Right hindlimb (tissue), 1 donor: ENCODE measurements at places on chromosomes 5 and 9.
A peak's percentile ranks its signal among the peaks of the same experiment; 100 is the strongest.

DNA sequence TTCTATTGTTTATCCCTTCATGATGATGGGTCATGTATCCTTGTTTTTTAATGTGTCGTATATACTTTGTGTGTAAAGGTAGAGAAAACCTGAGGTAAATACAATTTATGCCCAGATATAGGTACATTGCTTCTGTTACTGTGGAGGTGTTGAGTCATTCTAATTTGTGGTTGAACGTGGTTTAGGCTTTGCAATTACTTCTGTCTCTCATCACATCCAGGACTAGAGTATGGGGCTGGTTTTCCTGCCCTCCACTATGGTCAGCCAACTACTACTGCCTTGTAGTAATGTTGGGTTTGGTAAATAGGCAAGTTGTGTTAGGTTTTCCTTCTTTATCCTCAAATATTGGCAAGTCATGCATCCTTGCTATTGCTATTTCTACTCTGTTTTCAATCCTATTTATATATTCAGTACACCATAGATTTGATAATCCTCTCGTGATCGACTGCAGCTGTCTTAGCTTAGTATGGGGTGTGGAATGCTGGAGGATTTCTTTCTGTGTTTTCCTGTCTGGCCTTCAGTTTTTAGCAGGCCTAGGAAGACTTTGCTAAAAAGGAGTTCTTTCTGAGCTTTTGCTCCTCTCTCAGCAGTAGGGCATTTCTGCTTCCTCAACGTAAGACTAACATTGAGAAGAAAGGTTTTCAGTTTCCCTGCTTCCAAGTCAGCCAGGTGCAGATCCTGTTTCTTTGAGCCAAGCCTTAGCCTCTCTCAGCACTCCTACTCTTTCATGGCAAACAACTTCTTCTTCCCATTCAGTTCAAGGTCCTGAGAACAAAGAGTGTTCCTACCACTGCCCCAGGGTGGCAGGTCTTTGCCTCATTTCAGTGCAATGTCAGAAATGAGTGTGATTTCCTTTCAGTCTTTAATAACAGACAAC, 844.4 kb upstream of the CDH18 start:
- DNase-seq, result no peak

- peak; percentile 2 for DNase-seq
Observed at GRCh38 chr5:175680463-175680862, 22.6 kb downstream of the HRH2 start.

- no peak for DNase-seq
Observed at GRCh38 chr9:108436448-108436847, 419.3 kb downstream of the ACTL7B start.

DNA sequence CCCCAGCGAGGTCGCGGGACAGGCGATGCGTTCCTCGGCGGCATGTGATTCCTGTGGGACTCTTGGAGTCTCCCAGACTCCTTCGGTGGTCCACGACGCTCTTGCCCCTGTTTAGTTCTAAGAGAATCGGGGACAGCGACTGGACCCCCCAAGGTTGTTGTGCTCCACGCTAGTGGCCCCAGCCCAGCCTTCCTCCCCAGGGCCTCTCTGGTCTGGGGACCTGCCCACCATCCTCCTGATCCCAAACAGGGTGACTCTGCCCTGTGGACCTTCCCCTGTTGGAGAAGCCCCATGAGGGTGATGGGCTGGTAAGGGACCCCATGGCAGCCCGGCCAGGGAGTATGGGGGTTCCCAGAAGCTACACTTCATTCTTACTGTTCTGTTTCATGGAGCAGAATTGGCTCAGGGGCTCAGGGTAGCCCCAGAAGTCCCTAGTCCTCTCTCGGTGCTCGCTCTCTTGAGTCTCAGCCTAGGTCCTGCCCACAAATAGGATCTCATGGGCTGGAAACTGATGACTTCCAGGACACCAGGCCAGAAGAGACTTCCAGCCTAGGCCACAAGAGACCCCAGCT, 880 bp downstream of the CARD19 start:
- peak; percentile 34 for DNase-seq

GRCh38 chr9:85516455-85516854, 225.3 kb downstream of the AGTPBP1 start:
- no peak for DNase-seq

DNA sequence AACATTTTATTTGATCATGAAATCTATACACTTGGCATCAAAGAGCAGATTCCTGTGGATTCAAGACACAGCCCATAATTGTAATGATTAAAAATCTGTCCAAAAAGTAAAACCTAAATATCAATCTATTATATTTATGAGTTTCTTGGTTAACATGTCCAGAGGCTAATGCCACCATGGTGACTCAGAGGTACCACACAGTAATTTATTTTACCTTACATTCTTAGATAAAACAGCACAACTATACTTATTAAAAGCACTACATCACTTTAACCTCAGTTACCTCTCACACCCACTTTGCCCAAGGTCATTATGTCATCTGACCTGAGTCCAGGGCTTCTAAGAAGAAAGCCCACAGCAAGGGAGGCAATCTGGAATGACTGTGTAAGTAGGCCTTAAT, 519.2 kb downstream of the RASEF start:
- no peak for DNase-seq

DNA sequence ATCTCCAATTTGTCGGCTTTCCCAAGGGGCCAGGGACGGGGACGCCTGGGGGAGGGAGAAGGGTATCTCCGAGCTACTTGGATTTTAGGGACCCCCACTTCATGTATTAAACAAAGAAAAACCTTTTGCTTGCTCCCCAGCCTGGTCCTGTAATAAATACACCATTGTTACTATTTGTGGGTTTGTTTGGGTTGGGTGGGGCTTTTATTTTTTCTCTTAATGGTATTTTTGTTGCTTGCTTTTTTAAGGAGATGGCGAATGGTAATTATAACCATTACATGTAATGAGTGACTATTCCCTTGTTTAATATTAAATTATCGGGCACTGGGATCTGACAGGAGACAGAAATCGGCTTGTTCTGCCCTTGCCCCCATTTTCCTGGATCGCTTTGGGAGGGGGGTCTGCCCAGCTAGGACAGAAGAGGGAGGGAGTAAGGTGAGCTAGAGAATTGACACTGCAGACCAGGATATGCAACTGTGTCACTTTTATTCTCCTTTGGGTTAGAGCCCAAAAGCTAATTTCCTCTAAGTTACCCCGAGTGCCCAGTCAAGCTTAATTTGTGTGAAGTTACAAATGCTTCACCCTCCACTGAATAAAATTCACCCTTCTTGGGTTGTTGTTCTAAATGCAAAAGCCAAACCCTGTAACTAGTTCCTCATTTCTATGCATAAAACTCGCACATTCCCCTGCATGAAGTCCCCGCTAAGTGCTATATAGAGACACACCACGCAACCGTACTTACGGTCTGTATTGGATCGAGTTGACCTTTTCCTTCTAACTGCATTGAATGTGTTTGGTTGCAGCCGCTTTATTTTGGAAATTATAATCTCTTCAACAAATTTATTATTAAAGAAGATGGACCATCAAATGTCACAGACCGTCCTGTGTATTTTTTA, 1.6 kb upstream of the ZNF608 start:
- DNase-seq, result peak; percentile 53

- DNase-seq, result no peak
Observed at GRCh38 chr9:76218117-76218885, 175.9 kb downstream of the RFK start.

- DNase-seq, result no peak
Observed at GRCh38 chr5:17396247-17396646, 101.8 kb upstream of the TAF11L2 start.

GRCh38 chr5:164233791-164234190, 728.4 kb downstream of the MAT2B start:
- DNase-seq, result no peak

GRCh38 chr5:126400621-126401251, 22.5 kb upstream of the GRAMD2B start:
- no peak for DNase-seq

GRCh38 chr5:84790406-84790805, 405.7 kb upstream of the EDIL3 start:
- DNase-seq, result no peak

- no peak for DNase-seq
Observed at GRCh38 chr5:180287404-180287803, 4.5 kb downstream of the MAPK9 start.

GRCh38 chr9:26067608-26068007, 389.4 kb upstream of the TUSC1 start:
- no peak for DNase-seq

GRCh38 chr9:132135456-132135855, 26.4 kb upstream of the NTNG2 start:
- no peak for DNase-seq

- no peak for DNase-seq
Observed at GRCh38 chr9:126347911-126348760, 21.5 kb downstream of the MVB12B start.

DNA sequence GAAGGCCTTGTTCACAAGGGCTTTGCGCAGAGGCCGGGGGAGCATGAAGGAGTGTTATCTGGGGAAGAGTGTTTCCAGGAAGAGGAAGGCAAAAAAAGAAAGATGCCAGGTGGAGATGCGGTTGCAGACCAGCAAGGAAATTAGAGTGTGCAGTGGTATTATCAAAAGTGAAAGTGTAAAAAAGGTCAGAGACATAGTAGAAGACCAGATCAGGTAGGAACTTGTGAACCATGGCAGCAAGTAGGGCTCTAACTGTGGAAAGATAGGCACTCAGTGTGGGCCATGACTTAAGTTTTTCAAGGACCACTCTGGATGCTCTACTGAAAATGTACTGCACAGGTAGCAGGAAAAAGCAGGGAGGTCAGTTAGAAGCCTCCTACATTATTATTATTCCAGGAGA, 90.1 kb upstream of the SPOCK1 start:
- no peak for DNase-seq

GRCh38 chr5:79285833-79286232, 49.9 kb downstream of the JMY start:
- no peak for DNase-seq

GRCh38 chr5:110969502-110969901, 102.0 kb upstream of the TSLP start:
- no peak for DNase-seq

DNA sequence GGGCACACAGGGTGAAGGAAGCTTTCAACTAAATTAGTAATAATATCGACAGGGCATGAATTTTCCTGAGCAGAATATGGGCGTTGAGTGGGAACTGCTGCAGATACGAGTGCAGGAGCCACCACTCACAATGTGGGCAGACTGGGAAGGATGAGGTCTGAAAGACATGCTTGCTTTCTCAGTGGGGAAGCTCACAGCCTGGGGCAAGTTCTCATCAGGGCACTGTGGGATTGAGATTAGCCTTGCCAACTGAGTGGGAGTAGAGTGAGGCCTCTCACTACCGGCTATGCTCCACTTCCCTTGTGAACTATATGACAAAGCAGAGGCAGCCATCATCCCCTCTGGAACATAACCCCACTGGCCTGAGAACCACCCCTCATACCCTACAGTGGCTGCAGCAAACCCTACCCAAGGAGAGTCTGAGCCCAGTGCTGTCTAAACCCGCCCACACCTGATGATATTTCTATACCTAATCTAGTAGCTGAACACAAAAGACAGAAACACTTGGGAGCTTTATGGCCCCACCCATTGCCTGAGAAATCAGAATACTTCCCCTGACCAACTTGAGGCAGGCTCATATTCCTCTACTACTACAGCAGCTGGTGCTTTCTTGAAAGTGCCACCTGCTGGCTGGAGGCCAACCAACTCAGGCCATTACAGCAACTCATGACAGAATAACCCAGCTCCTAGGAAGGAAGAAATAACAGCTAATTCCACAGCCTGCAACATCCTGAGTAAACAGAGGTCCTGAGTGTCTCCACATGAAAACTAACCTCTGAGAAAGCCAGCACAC, 173.7 kb upstream of the SPEF2 start:
- no peak for DNase-seq

DNA sequence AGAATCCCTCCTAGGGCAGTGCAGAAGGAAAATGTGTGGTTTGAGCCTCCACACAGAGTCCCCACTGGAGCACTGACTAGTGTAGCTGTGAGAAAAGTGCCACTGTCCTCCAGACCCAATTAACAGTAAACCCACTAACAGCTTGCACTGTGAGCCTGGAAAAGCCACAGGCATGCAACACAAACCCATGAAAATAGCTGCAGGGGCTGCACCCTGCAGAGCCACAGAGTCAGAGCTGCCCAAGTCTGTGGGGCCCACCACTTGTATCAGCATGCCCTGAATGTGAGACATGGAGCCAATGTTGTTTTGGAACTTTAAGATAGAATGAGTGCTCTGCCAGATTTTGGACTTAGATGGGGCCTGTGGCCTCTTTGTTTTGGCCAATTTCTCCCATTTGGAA, 119.8 kb upstream of the CDH9 start:
- no peak for DNase-seq

DNA sequence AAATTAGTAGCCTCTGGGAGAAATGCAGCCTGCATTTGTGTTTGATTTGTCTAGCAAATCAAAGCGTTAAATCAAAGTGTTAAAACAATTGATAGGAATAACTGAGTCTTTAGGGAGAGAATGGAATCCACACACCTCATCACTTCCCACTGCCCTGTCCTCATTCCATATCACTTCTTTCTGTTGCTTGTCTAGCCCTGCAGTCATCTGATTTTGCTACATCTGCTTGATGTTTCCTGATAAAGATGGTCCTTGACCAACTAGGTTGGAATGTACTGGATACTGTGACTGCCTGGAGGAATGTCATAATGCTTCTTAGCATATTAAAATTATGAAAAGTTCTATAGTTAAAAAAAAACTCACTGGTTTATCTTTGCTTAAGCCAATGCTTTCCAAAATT, 119.9 kb downstream of the DOCK2 start:
- DNase-seq, result no peak

- no peak for DNase-seq
Observed at GRCh38 chr5:152425083-152425482, 20.0 kb upstream of the NMUR2 start.

GRCh38 chr5:37703841-37704241, 136.0 kb downstream of the GDNF start:
- no peak for DNase-seq

DNA sequence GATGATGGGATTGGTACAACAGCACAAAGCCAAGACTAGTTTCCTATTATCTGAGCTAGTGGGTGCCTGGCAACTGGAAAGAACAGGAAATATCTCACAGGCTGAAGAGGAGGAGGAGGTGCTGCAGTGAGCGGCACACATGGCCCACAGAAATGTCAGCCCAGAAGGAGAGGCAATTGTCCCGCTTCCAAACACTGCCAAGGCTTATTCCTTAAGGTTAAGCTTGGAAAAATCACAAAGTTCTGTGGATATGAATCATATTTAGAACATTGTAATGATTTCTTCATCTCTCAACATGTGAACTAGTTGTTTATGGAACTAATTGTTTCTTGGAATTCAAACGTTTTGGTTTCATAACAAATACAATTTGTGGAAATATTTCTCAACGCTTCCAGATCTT, 1019.5 kb upstream of the SEMA6A start:
- DNase-seq, result no peak

DNA sequence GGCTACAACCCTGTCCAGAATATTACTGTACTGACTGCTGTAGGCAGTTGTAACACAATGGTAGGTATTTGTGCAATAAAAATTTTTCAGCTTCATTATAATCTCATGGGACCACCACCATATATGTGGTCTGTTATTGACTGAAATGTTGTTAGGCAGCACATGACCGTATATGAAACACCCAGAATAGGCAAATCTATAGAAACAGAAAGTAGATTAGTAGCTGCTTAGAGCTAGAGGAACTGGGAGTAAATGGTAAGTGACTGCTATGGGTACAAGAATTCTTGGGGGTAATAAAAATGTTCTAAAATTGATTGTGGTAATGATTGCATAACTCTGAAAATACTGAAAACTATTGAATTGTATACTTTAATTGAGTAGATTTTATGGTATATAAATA, 185.7 kb downstream of the ESM1 start:
- DNase-seq, result no peak

GRCh38 chr5:87152886-87153285, 114.8 kb upstream of the RASA1 start:
- no peak for DNase-seq
